ENCODE measurements at places on chromosomes 2 and 18.

- no peak for DNase-seq
Measured at GRCh38 chr2:207676827-207677354, 34.5 kb upstream of the CCNYL1 start.

DNA sequence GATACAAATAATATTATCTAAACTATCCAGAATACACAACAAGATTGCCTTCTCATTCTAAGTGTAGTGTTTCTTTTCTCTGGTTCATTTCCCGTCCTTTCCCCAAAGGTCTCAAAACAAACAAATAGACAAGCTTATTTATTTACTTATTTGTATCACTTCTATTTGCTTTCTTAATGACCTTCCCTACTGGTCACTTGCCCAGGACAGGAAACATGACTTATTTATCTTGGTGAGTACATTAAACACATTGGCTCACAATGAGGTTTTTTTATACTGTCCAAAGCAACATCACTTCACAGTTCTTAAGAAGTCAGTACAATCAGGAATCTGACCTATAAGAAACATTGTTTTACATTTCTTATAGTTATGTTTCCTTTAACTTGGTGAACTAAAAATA is 123.3 kb upstream of the KYNU start:
- DNase-seq: no peak

DNA sequence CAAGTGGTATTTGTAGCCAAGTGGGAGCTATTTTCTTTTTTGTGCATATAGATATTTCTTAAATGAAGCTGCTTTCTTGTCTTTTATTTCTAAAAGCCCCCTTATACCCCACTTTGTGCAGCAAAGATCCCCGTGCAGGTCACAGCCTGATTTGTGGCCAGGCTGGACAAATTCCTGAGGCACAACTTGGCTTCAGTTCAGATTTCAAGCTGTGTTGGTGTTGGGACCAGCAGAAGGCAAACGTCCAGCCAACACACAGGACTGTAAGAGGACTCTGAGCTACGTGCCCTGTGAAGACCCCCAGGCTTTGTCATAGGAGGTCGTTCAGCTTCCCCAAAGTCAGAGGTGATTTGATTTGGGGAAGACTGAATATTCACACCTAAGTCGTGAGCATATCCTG is 21.9 kb downstream of the FOSL2 start:
- peak; percentile 43 for DNase-seq

DNA sequence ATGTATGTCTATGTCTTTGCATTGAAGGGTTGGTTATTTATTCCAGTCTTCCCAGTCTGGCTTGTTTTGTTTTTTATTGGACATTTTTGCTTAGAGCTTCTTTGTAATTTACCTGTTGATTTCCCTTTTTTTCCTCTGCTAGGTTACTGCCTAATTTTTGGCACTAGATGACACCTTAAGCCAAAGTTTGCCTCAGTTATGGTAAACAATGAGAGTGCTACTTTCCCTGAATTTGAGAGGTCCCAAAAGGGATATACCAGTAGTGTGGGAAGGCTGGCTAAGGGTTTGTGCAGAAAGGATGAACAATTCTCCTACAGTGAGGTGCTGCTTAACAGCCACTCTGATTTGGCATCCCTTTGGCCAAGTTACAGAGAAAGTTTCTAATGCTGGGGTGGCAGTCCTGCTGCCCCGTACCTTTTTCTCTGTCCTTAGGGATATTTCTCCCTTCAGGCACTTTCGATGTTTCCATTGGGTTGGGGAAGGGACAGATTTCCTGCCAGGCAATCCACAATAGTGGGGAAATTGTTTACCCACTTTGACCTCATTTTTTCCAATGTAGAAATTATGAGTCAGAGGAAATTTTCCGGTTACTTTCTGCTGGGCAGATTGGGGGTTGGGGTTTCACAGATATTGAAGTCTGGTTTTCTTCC is 354.9 kb downstream of the PTPRM start:
- no peak for DNase-seq

DNA sequence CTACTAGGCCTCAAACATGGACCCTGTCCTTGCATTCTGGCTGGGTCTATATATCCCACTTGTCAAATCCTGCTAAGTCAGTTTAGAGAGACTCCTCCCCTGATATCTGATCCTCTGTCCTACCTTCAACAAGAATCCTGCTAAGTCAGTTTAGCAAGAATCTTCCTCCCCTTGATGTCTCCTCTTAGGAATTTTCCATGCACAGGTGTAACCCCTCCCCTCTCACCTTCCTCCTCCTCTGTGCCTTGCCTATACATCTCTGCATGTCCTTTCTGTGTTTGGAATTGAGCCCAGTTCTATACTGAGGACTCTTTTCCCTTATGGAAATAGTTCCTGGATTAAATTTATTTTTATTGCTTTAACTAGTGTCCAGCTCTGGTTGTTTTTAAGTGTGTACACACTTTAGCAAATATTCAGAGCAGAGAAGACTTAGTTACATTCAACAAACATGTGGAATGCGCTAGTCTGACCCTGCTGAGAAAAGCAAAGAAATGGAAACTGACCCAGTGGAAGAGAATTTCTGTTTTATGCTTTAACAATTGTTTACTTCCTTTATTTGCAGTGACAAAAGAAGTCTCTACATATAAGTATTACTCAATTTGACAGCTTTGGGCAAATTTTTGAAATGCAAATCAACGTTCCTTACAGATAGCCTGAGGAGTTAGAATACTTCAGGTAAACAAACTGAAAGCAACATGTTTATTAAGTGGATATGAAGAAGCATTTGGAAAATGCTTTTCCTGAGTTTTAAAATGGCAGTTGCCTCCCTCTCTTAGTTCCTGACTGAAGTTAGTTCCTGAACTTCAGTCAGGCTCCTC is 80.6 kb downstream of the RIT2 start:
- DNase-seq: no peak

DNA sequence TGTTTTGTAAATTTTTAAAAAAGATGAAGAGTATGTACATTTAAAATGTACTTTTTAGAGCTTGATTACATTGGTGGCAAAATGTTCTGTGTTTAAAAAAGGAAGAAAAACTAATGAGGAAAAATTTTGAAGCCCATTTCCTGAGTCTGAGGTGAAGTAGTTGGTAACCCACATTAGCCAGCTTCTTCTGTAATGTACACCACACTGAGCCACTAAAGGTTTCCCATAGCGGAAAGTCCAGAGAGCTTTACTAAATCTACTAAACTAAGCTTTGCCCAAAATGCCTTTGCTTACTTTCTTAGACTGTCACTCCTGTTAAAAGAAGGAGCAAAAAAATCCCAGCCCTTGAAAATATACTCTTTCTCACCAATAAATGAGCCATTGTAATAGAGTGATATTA is 804.8 kb upstream of the ZEB2 start:
- DNase-seq: no peak

- DNase-seq: no peak
Measured at GRCh38 chr2:38500283-38500634, 102.5 kb downstream of the HNRNPLL start.

DNA sequence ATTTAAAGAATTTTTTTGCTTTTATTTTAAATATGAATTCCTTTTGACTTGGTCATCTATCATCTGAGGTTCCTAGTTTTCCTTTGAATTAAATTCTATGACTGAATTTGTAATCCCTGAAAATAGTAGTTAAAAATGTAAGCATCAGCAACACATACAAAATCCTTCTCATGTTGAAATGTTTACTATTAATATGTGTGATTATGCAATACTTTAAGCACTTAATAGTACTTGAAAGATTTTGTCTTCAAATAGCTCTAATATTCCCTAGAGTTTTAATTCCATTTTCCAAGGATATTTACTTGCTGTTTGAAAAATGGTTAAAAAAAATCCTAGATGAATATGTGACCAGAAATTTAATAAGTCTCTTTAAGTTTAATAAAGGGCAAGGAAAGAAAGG is 26.6 kb upstream of the SPATS2L start:
- DNase-seq: no peak

GRCh38 chr2:43024515-43025011 is 201.8 kb downstream of the ZFP36L2 start:
- peak; percentile 37 for DNase-seq

- no peak for DNase-seq
Measured at GRCh38 chr2:134736167-134736880, 17.5 kb upstream of the TMEM163 start.

DNA sequence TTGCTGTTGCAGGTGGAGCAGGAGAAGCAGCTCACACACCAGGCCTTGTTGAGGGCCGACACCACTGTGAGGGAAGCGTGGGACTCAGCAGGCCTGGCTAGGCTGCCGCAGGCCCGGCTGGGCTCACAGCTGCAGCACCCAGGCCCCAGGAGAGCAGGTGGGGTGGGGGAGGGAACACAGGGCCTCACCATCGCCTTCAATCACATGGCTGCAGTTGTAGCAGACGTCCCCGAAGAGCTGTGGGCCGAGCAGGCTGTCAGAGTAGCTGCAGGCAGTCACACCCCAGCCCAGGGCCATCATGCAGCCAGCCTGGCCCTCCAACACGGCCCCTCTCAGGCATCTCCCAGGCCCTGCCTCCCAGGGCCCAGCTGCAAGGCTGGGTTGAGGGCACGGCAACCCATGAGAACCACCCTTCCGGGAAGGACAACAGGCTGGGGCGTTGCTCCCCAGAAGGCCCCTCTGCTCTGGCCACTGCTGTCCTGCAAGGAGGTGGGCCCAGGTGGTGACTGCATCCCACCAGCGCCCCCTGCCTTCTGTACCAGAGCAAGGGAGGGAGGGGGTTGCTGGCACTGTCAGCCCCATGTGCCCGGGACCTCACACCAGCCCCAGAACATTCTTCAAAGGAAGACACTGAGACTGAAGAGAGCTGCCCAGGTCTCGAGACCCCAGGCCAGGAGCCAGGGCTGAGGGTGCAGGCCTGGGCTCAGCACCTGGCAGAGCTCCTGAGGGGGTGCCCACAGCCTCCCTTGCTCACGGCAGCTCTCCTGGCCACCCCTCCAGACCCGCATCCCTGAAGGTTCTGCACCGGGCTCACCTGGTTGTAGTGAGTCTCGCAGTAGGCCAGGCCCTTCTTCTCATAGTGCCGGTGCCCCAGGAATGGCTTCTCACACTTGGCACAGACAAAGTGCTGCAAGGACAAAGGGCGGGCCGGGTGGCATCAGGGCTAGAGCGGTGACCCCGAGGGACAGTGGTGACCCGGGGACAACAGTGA is 5.6 kb upstream of the GPR17 start:
- DNase-seq: no peak

DNA sequence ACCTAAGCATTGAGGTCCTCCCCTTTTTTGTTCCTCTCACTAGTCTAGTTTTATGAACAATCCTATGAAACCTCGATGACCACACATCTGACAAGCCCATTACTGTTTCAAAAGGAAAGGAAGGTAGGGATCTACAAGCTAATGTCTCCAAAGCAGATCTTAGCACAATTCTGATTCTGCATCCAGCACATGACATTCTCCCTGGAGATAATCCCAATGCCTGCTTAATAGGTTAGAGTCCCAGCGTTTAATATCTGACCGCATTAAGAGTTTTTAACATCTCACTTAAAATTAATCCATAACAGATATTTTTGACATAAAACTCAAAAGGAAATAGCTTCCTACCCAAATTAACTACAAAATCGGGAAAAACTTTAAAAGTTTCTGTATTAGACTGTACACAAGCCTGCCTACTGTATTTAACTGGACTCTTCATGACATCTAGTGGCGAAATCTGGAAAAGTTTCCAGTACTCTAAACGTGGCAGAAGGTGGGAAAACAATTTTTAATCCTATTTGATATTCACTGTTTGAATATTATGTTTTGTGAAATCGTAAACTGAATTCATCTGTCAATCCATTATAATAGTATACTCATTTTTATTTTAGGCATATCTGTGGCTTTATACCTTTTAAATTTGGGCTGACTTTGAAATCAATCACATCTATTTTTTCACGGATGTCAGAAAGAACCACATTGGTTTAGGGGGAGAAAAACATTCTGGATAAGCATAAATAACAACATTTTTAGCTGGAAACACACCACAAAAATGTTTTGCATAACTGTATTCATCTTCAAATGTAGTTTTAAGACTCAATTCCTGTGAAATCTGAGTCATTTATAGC is 62.4 kb downstream of the TXNL1 start:
- DNase-seq: peak; percentile 83

DNA sequence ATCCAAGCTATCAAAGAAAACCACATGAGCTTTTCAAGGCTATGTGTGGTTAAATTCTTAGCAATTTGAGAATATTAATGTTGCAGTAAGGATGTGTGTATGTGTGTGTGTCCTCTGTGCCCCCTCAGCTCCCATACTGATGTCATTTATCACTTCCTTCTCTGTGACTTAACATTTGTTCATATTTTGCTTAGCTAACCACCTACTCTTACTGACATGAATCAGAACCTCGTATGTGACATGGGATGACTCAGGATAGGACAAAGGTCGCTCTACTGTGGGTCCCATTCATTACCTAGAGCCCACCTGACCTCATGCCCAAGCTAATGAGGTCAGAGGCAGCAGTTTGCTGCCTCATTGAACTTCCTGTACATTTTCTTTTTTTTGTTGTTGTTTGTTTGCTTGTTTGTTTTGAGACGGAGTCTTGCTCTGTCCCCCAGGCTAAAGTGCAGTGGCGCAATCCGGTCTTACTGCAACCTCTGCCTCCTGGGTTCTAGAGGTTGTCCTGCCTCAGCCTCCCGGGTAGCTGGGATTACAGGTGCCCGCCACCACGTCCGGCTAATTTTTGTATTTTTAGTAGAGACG is 36.3 kb downstream of the MOGAT1 start:
- DNase-seq: no peak

GRCh38 chr2:231710799-231711676 is 2.7 kb downstream of the PTMA start:
- peak; percentile 26 for DNase-seq

GRCh38 chr2:37623406-37623805 is 48.0 kb downstream of the CDC42EP3 start:
- DNase-seq: no peak

DNA sequence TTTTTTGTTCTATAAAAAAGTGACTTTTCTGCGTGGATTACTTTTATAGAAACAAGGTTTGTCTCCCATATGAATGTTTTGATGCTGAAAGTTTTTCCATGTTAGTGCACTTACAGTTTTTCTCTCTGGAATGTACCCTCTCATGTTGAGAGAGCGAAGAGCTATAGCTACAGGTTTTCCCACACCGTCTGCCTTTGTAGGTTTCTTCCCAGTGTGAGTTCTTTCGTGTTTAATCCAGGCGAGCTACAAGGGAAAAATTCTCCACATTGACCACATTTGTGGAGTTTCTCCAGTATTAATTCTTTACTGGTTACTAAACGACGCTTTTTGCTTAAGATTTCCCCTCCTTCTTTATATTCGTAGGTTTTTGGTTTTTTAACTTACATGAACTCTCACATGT is 85.1 kb downstream of the ACSL3 start:
- no peak for DNase-seq

DNA sequence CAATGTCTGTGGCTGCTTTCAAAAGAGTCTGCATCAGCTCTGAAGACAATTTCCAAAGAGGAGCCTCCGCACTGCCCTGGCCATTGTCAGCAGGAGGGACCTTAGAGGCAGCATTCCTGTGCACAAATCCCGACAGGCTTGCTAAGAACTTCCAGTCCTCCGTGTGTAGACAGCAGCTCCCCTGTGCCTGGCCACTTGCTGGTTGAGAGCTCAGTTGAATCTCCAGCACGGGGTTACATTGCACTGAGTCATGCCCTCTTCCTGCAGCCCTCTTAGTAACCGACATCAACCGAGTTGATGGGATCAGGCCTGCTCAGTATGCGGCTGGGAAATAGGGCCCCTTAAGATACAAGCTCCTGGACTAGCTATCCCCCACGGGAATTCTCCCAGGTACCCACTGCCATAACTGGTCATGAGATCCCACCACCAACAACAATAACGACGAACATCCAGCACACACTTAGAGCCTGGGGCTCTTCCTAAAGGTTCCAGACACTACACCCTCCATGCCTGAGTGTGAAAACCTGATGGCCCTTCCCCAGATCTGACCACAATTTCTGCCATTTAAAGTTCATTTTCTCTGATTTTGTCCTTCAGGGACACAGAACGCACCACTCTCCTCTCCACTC is 12.0 kb downstream of the ATP6V1B1 start:
- DNase-seq: no peak

Data from G401 (cell line).